ENCODE measurements at places on chromosomes 3 and 15.

GRCh38 chr3:126947429-126947828 is 35.5 kb upstream of the PLXNA1 start:
- DNase-seq, result no peak

DNA sequence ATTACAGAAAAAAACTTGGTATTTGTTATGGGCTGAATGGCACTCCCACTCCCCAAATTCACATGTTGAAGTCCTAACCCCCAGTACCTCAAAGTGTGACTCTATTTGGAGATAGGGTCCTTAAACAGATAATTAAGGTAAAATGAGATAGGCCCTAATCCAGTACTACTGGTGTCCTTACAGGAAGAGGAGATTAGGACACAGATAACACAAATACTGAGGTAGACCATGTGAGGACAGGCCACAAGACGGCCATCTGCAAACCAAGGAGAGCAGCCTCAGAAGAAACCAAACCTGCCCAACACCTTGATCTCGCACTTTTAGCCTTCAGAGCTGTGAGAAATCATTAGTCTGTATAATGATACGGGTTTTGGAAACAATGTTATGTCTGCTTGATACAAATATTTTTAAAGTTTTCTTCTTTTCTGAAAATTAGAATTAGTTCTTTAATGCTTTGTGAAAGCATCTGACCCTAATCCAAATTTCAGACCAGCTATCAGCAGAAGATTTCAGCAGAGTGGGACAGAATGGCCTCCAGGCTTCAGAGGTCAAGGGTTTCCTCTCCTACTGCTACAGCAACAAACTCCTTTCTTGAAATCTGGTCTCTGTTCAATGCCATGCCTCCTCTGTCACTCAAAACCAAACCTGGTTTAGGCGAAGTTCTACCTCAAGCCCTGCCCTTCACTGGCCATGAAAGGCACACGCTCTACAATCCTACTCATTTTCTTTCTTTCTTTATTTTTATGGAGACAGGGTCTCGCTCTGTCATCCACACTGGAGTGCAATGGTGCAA is 22.0 kb upstream of the HDC start:
- no peak for DNase-seq

- no peak for DNase-seq
These were observed 1.6 kb upstream of the WDR82 start for GRCh38 chr3:52280050-52280461.

- DNase-seq, result no peak
These were observed 38.2 kb downstream of the PPARG start for GRCh38 chr3:12327021-12327420.

DNA sequence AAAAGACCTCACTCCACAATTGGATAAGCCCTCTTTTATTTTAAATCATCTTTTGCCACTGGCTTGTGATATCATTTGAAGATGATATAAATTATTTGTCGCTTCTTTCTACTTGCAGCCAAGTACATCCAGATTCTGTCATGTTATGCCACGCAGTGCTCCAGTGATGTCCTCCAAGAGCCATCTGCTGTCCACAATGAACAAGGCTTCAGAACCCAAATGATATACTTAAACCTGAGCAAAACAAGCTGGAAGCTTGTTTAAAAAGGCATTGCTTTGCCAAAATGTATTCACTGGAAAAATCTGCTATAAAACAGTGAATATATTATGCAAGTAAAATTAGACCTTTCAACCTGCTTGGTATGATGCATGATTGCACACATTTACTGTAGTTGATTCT is 58.8 kb upstream of the ARL6 start:
- no peak for DNase-seq

DNA sequence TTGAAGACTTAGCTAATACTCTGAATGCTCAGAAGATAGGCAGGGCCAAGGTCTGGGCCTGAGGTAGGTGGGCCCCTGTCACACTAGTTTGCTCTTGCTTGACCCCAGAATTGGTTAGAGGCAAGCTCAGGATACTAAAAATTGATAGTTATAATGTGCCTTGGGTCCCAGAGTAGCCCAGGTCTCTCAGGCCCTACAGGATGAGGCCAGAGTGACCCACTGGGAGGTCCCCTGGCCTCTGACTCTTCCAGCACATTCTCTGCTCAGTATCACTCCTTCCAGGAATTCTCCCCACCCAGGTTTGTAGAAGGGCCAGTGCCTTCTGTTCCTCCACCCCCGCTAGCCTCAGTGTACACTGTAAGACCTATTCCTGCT is 667 bp upstream of the KLHDC8B start:
- DNase-seq, result no peak

GRCh38 chr15:33200903-33201302 is 6.4 kb upstream of the FMN1 start:
- DNase-seq, result no peak

- no peak for DNase-seq
These were observed 1112.6 kb downstream of the IGSF11 start for GRCh38 chr3:117922039-117922438.

DNA sequence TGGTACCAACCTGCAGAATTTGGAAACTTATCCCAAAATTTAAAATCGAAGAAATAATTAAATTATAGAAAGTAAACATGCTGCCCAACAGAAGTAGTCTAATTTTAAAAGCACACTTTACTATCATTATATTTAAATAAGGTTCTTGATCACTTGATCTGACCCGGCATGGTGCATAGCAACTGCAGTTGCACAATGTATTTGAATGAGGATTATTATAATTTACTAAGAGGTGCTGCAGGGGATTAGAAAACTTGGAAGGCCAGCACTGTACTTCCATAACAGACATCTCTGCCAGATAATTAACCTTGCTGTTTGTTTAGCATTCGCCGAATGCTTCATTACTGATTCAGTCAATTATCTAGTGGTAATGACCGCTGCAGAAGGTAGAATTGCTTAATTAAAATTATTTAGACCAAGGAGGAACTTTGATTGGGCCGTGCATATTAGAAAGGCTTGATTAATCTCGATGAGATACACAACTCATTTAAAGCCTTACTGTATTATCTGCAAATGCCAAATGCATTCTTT is 971.6 kb downstream of the ZPLD1 start:
- DNase-seq, result no peak

DNA sequence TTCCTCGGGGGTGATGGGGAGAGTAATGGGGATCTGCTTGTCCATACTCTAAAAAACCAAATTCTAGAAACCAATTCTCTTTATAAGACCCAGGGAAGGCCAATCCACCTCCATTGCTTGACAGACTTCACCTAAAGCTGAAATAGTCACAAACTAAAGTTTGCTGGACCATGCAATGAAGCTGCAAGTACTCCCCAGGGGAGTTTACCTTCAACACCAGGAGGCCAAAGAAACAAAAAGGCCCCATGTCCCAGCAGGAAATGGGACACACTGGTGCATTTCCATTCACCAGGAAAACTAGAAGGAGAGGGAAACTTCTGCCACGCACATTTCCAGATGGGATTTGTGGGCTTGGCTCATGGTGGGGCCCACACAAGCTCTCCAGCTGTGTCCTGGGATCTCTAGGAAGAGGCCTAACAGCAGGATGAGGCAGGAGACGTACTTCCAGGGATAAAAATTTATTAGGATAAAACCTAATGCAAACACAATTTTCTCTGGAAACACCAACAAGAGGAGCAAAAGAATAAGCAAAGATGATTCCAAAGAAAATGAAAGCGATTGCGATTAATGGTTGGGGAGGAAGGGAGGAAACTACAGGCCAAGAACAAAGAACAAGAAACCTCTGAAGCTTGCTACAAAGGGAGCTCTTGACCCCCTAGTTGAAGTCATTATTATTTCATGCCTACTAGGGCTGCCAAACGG is 238.0 kb upstream of the LRTM1 start:
- no peak for DNase-seq

- DNase-seq, result no peak
These were observed 11.2 kb downstream of the CIB1 start for GRCh38 chr15:90222547-90222946.

DNA sequence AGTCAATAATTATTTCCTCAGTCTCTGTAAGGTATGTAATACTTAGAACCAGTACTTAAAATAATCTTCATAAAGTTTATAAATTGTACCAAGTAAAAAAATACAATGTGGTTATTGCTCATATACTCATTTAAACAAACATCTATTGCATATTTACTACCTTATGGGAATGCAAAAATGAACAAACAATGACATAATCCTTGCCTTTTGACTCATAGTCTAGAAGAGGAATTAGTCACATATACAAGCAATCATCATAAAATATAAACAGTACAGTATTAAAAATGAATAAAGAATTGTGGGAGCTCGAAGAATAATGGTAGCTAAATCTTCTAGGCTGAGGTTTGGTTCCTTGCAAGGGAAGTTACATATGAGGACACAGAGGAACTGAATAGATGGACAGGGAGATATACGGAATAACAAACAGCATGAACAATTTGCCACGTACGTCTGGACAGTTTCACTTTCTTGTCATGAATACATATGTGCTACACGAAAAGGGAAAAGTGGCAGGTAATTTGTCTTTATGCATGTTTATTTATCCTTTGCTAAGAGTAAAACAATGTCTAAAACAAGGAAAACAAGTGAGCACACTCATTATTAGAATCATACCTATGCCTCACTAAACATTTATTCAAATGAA is 17.2 kb downstream of the IMPG2 start:
- DNase-seq, result no peak
